ENCODE measurements at places on chromosomes 12 and 14.

- DNase-seq, result no peak
These were observed 33.0 kb downstream of the BEGAIN start for GRCh38 chr14:100554082-100554677.

DNA sequence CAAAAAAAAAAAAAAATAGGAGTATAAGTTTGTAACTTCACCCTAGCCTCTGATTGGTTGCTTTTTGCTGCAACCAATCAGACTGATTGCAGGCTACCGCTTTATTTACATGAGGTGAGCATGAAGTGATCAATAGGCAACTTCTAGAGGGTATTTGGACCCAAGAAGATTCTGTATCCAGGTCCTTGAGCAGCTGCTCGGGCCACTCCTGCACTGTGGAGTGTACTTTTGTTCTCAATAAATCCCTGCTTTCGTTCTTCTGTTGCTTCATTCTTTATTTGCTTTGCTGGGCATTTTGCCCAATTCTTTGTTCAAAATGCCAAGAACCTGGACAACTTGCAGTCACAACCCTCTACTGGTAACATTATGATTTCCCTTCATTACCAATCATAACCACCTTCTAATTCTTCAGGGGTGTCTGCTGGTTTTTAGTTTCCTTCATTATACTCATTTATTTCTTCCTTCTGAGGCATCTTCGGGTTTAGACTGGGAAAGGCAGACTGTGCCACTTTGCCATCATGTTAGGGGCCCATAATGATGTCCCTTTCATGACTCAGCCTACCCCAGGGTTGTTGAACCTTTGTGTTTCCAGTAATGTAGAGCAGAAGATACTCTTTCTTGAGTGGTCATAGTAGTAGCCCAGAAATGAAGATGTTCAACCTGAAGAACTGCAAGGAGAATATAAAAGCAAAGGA is 43.4 kb upstream of the LIMA1 start:
- DNase-seq, result no peak

DNA sequence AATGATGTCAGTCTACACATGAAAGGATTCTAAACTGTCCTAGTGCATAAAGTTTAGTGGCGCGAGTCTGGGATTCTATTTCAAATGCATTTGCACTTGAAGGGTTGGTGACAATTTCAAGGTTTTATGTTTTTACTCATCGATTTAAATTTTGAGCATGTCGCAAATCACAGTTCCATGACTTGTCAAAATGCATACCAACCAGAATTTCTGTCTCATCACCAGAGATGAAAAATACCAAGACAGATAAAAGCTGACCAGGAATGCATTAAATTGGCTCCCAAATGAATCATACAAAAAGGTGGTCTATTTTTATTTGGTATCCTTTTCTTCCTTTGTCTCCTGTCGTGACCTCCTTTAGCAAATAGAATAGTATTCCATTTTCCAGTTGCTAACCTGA is 25.2 kb downstream of the TMEM30B start:
- DNase-seq, result no peak

DNA sequence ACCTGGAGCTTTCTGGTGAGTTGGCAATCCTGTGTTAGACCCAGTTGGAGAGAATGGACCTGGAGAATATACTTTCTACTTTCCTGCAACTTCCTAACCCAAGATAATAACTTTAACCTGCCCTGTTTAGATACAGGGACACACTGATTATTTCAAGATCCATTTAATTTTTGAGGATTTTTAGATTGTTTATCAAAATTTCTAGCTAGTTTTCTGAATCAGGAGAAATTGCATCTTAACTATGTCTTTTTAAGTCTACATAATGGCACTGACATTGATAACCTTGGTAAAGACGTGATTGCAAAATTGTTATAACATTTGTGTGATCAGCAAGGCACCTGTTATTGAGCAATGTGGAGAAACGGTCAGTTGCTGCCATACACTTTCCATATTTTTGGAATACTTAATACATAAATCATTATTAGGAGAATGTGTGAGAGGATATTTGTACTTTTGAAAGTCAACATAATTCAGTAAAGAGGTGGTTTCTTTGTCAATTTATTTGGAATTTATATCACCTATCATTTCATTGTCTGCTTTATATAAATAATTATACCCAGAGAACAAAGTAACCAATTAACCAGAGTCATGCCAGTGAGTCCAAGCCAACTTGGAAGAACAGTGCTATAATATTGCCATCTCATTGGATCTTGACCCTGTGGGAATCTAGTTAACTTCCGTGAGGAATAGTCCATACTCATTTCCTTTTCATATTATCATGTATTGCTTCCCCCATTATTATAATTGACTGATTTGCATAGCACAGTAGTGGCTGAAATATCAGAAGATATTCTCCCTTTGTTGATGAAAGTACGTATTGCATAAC is 28.4 kb downstream of the NFYB start:
- no peak for DNase-seq

DNA sequence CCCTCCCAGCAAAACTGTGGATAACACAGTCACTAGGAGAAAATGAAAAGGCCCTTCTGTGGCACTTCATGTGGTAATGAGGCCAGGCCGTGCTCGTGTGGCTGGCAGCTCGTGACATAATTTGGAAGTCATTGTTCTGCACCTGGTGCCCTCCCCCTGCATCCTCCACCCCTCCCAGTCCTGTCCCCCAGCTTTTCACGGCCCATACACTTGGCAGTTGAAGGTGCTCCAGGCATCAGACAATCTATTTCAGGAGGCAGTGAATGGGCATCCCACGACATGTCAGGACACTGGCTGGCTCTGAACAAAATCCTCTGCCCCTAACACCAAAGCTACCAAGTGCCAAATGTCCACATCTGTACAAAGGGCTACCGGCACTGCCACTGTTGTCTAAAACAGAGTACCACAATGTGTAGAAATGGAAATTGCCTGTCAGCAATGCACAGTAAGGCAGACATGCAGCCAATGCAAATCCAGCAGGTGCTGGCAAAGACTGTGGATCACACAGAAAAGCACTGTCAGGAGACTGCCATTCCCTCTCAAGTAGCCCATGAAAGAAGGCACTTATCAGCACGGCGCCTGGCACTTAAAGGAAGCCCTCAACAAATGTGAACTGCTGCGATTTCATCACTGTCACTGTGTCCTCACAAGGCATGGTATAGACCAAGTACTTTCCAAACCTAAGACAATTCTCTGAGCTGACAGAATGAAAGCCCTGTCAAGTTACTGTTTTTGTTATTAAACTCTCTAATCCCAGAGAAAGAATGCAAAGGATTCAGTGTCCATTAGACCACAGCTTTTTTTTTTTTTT is 39.1 kb downstream of the CORO1C start:
- peak; percentile 39 for DNase-seq

GRCh38 chr14:73743431-73743931 is 29.3 kb upstream of the PNMA1 start:
- DNase-seq, result no peak

All from ELF-1 (cell line).